Pulmonary artery endothelial cell (primary cell): ENCODE measurements at places on chromosomes 4 and X.

DNA sequence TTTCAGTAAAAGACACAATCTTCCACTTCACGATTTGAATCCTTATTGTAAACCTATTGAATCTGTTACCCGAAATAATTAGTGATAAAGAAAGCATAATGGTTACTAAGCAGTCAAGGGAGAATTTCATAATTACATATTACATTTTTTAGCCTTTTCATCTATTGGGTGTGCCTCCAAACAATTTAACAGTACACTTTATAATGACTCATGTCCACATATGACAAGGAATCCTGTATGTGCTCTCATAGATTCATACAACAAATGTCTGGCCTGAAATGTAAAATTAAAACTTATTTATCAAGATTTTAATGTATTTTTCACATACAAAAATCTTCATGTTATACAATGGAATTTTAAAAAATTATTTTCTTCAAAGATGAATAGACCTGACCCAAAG lies 39.4 kb downstream of the PPP3CA start:
- no peak for DNase-seq

DNA sequence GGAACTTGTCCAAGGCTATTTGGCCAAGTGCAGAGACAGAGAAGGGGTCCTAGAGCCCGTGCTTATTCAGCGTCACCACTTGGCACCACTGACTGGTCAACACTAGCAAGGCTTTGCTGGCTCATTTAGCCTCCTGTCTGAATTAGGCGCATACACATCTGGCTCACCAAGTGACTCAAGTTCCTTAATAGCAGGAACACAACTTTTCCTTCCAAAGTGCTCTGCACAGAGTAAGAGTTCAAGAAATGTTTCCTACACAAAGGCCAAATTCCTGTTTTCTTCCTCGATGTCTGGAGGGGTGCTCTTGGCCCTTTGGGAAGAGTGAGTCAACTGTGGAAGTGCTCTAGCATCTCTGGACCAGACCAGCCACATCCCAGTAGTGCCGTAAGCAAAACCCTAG lies 26.8 kb upstream of the CENPU start:
- no peak for DNase-seq

DNA sequence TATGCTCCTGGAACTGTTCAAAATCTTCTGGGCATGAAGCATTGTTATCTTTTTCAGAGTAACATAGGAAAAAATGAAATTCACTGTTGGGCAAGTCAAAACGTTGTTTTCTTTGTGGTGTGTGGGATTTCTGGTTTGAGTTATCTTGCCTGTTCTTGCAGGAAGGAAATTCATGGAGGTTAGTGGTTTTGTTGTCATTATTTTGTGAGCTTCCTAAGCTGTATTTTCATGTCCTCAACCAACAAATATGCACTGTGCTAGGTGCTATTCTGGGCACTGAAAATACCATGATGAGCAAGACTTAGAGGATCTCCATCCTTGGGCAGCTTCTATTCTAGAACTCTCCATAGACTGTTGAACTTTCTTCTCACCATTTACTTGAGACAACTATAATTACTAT lies 16.9 kb downstream of the SPINK2 start:
- no peak for DNase-seq

- DNase-seq: no peak
These were observed 7.4 kb upstream of the UBA1 start for GRCh38 chrX:47186096-47186740.

- DNase-seq: no peak
These were observed 245.2 kb upstream of the FSTL5 start for GRCh38 chr4:162409048-162409447.

GRCh38 chr4:183329954-183330742 lies 7.9 kb upstream of the CLDN24 start:
- DNase-seq: no peak

GRCh38 chr4:170700064-170700463 lies 610.3 kb upstream of the AADAT start:
- no peak for DNase-seq

- no peak for DNase-seq
These were observed 57.5 kb downstream of the PCDH18 start for GRCh38 chr4:137474711-137475301.

DNA sequence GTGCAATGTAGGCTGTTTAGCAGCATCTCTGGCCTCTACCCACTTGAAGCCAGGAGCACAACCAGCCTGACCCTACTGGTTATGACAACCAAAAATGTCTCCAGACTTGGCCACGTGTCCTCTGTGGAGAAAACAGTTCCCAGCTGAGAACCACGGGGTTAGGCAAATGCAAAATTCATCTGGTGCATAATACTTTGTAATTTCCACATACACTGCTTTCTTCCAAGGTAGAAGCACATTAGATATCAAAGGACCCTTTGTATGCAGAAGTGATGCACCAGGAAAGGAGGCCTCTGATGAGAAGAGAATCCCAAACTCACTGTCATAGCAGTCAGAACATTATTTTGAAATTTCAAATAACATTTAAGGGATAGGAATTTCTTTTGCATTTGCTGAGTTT lies 26.3 kb downstream of the MFAP3L start:
- no peak for DNase-seq

GRCh38 chr4:1559896-1560650 lies 124.0 kb downstream of the FAM53A start:
- no peak for DNase-seq

- DNase-seq: no peak
These were observed 853.4 kb downstream of the STIM2 start for GRCh38 chr4:27714073-27714472.

DNA sequence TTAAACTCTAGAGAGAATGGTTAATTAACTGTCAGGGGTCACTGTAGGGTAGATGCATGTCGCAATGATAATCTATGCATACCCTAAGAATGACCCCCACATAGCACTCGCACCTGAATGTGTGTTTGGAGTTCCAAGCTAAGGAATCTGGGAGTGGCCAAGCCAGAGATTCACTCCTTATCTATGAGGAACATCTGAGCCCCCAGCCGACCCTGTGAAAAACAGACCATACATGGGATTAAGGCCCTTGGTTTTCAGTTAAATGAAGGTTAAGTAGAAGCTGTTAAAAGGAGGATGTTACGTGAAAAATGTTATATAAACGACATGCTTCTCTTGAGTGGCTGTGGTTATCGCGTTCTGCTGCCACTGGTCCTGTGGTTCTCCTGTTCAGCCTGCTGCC lies 147.2 kb downstream of the RELL1 start:
- DNase-seq: no peak

DNA sequence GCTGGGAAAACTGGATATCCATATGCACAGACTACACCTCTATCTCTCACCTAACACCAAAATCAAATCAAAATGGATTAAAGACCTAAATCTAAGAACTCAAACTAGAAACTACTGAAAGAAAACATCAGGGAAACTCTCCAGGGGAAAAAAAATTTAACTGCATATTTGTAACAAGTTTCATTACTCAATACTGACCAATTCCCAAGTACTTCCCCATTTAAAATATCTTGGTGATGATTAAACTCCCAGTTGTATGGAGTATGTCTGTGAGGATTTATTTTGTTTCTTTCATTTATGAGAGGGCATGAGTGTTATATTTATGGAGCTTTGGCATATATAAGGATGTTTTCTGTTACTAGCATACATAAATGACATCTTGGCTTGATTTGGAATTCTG lies 112.3 kb upstream of the IL15 start:
- no peak for DNase-seq

DNA sequence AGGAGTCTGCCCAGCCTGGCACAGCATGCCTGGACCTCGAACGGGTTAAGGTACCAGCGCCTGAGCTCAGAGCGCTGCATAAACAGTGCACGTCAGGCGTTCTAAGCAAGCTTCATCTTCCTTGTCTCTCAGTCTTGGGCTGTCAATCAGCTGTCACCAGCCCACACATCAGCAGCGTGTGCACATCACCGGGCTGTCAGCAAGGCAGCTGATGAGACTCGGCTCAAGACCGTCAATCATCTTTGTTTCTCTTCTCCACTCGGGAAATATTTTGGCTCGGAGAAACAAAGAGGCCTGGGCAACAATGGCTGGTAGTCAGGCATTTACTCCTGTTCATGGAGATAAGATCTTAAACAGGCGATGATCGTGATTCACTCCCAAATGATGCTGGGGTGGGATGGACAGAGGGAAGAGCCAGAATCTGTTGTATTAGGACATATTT lies 141.3 kb downstream of the LDB2 start:
- peak; percentile 15 for DNase-seq

DNA sequence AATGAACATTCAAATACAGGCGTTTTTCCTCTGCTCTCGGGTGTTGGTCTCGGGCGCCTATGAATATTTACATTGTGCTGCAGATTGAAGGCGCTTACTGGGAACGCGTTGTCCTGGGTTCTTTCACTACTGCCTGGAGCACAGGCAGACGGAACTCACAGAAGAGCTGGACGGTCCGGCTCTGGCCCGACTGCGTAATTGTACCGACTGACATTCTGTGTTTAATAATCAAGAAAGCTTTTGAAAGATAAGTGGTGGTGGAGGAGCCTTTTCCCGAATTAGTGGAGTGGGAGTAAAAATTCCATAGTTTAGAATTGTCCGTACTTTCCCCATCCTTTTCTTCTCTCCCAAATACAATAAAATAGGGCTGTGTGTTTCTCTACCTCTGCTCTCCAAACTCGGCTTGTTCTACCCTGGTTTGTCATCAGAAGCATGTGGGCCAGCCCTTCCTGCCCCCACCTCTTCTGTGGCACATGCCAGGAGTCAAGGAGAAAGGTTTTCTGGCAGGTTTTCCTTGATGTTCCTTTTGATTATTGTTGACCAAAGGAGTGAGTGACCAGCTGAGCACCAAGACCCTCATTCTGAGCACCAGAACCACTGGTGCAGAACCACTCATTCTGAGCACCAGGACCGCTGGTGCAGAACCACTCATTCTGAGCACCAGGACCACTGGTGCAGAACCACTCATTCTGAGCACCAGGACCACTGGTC lies 2.3 kb downstream of the FHDC1 start:
- DNase-seq: no peak

DNA sequence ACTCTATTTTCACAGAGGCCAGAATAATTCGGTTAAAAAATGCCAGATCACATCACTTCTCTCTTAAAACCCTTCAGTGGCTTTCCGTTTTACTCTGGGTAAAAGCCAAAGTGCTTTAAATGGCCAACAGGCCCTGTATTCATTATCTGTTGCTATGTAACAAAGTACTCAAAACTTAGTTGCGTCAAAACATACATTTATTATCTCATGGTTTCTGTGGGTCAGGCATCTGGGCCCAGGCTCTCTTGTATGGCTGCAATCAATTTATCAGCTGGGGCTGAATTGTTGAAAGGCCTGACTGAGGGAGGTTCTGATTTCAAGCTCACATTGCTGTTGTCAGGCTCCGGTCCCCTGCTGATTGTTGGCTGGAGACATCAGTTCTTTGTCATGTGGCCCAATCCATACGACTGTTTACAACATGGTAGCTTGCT lies 72.7 kb upstream of the H2AZ1 start:
- no peak for DNase-seq

DNA sequence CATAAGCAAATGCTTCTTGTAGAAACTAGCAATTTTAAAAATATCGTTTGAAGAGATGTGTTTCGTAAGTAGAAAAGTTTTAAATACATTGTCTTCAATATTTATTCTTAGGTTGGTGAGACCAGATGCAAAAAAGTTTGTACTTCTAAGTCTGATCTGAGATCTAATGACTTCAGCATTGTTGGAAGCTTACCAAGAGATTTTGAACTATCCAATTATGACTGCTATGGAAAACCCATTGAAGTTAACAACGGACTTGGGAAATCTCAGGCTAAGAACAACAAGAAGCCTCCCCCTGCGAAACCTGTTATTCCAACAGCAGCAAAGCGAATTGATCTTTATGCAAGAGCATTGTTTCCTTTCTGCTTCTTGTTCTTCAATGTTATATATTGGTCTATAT lies 50.2 kb upstream of the GRIA2 start:
- no peak for DNase-seq

DNA sequence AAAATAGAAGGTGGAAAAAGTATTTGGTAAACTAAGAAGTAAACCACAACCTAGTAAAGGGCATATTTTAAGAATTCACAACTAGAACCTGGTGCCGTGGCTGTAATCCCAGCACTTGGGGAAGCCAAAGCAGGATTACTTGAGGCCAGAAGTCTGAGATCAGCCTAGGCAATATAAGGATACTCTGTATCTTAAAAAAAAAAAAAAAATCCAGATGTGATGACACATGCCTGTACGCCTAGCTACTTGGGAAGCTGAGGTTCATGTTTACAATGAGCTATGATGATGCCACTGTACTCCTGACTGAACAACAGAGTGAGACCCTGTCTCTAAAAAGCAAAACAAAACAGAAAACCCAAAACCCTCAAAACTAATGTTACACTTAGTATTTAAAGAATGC lies 294.9 kb upstream of the ZCCHC13 start:
- DNase-seq: no peak

- no peak for DNase-seq
These were observed 72.5 kb downstream of the C4orf46 start for GRCh38 chr4:158599150-158599549.

DNA sequence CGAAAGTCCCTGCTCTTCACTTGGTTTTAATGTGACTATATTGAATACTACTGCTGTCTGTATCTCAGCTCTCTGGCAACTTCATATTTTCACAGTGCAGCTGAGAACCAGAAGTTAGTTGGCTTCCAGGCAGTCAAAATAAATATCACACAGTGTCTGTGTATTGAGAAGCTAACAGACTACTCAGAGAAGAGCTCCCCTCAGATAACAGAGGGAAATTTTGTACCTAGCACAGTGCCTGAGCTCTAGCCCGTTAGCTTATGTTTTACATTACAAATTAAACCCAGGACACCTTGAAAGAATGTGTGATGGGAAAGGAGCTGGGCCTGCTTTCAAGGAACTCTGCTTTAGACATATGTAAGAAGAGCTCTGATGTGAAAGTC lies 22.7 kb downstream of the JADE1 start:
- no peak for DNase-seq

GRCh38 chrX:149910178-149910695 lies 19.1 kb upstream of the HSFX4 start:
- DNase-seq: no peak

- peak; percentile 17 for DNase-seq
These were observed 47.9 kb upstream of the RGN start for GRCh38 chrX:47030339-47030738.

DNA sequence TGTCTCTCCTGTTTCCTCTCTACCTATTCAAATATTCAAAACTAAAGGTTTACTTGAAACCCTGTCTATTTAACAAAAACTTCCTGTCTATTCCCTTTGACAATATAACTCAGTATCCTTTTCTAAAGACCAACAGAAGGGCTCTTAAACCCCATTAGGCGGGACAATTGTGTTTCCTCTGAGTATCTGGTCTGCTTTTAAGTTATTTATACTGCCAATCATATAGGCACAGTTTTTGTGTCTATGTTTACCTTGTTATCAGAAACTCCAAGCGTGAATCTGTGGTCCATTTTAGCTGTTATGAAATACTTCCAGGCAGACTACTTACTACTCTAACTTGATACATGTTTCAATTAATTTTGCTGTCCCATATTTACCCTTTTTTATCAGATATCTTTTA lies 350.0 kb upstream of the CTSO start:
- no peak for DNase-seq

DNA sequence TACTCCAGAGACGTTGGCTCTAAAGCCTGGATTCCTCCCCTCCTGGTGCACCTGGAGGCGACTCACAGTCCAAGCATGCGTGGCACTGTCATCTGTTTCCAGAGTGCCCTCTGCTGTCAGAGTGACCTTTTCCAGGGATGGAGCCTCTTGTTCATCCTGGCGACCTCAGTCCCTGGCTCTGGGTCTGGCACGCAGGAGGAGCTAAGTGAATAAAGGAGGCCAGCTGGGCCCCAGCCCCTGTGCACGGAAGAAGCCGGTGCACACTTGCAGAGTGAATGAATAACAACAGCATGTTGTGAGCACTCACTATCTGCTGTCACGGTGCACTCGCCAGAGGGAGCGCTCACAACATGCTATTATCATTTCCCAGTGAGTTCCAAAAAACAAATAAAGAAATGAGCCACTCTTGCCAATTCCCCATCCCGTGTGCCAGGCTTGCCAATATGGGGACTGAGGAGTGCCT lies 27.8 kb upstream of the PSAPL1 start:
- no peak for DNase-seq
